ENCODE measurements at places on chromosomes 16 and 17.

GRCh38 chr16:12784076-12784475 lies 19.6 kb downstream of the CPPED1 start:
- DNase-seq, result no peak

DNA sequence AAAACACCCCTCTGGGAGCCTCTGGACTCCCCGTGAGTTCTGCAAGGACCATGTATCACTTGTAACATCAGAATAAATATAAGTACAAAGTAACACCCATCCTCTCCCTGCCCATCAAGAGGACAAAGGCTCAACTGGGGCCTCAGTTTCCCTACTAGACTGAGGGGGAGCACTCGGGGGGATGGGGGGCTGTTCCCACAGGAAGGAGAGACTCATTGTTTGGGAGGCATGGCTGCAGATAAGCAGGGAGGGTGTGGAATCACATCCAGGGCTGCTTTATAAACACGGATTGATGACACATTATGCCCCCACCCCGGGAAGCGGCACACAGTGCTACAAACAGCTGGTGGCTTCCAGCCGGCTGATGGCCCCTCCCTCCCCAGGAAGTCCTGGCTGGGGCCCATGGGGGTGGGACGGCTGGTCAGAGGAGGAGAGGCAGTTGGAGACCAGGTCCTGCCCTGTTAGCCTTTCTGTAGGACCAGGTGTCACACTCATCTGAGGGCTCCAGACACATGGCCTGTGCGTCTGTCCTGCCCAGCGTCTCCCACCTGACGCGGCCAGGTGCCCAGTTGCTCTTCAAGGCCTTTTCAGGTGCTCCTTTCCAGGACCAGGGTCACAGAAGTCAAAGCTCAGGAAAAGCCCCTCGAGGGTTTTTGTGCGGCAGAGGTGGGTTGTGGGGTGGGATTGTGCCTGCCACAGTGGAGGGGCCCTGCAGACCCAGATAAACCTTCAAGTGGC lies 1.3 kb upstream of the MPG start:
- no peak for DNase-seq

DNA sequence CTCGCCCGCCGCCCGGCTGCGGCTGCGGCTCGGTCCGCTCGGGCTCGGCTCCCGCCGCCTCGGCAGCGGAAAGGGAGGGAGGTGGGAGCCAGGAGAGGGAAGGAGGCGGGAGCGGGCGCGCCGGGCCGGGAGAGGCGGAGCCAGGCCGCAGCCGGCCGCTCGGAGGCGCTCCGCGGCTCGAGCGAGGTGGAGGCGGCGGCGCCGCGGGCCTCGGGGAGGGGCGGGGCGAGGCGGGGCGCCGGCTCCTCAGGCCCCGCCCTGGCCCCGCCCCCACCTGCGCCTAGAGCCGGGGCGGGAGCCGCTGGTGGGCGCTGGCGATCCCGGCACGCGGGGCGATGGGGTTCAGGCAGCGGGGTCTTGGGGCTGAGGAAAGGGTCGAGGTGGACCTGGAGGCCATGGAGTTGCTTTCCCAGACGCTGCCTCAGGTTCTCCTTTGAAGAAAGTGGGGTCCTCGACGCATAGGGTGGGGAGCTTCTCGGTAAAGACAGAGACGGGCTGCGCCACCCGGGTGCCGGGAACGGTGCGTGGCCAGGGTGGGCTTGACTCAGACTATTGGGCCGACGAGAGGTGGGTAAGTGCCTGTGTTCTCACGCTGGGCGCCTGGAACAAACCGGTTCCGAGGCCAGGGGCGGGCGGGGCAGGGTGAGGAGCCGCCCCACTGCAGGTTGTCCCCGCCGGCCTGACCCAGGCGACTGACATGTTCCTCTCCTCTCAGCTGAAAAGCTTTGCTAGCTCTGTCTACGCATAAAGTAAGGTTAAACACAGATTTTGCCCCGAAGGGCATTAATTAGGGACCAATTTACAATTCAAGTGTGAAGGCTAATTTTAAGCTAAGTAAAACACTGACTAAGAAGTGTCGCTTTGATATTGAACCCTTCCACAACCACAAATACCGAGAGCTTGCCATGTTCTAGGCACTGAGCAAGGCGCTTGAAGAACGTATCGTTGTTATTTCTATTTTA lies at the start of gene CMTM4:
Gene CMTM4 (minus strand): TSS at position 75 of the 962 bp plus-strand sequence. CDS start 218 bp downstream, outside the sequence.
- DNase-seq, result peak; percentile 7

- no peak for DNase-seq
Observed at GRCh38 chr16:73234496-73234895, 186.6 kb upstream of the ZFHX3 start.

DNA sequence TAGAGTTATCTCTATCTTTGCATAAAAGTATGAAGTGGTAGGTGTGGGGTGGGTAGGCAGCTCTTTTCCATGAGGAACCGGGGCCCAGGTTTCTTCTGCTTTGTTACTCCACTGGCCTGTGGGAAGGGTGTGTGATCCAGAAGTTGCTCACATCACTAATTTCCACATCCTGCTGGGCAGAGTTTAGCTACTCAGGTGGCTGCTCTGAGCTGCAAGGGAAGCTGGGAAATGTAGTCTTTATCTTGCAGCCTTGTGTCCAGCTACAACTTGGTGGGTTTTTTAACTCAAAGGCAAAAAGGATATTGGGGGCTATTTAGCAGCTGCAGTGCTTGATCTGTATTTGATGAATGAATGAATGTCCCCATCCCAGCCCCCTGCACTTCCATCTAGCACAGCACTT lies 335.3 kb downstream of the SNX29 start:
- DNase-seq, result no peak

DNA sequence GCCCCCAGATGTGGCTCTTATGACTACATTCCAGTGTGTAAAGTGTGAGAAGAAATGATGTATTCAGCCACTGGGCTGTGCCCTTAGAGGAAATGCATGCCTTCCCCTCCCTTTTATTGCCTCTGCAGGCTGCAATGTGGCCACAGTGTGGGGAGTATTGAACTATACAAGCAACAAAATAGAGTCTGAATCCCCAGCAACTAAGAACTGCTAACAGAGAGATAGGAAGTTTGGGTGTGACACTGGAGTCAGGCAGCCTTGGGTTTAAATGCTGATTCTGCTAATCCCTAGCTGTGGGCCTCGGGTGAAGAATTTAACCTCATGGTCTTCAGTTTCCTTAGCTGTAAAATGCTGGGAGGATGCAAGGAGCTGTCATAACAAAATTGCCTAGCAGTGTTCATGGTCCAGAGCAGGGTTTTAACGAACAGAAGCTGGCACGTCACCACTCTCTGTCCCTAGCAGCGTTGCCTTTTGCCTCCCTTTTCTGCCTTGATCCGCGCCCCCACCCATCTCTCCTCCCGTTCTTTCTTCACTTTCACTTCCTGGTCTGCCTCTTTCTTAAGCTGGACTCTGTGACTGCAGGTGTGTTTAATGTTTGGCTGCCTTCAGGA lies 50.3 kb downstream of the KPNA2 start:
- no peak for DNase-seq

GRCh38 chr17:10059684-10060211 lies 138.7 kb downstream of the GAS7 start:
- no peak for DNase-seq

- no peak for DNase-seq
Observed at GRCh38 chr16:57479976-57480753, 6.1 kb downstream of the DOK4 start.

- DNase-seq, result no peak
Observed at GRCh38 chr16:50390371-50390771, 21.6 kb upstream of the BRD7 start.

GRCh38 chr16:11084876-11085485 lies 140.6 kb downstream of the CLEC16A start:
- DNase-seq, result no peak

DNA sequence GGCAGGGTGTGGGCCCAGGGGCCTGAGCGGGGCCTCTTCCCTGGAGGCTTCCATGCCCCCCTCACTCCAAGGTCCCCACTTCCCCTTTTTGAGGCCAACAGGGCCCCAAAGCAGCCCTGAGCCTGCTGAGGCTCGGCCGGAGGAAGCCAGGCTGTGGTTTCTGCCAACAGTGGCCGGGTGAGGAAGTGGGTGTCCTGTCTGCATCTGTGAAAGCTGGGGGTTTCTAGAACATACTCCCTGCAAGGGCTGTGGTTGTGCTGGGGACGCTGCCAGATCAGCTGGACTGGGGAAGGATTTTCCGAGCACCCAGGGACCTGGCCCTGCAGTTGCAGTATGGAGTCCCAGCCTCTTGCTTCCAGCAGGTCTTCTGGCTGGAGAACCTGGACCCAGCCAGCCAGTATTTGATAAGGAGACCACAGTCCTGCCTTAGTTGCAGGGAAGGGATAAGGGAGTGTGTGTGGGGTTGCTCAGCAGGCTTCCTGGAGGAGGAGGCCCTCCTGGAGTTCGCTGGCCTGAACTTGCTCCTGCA lies 15.7 kb downstream of the ADCY7 start:
- DNase-seq, result no peak

DNA sequence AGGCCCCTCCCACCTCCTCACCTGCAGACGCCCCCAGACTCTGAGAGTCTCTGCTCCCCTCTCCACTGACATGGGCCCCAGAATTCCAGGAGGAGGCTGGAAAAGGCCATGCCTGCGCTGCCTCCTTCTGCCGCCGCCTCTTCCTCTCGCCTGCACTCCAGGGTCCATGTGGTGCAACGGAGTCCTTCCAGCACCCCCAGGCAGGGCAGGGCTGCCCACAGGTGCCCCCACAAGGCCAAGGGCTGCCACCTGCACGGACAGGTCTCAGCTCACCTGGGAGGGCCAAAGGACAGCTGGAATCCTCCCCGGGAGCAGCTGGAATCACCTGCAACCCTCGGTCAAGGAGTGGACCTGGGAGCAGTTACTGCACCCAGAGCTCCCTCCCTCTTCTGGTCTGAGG lies 194.9 kb downstream of the RBFOX3 start:
- DNase-seq, result no peak

DNA sequence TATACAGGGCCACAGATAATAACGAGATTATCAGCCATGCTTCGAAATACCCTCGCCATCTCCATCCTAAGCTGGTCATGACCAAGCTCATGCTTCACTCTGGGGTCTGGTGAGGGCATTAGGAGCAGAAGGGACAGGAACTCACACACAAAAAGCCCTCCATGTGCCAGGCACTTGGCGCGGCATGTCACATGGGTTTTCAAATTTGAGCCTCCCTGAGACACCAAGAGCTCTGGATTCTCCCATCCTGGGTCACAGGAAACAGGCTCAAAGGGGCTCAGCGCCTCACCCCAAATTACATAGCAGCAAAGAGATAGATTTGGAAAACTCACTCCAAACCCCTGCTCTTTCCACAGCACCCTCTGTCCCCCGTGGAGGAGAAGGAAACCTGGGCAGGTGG lies 239.5 kb downstream of the GSG1L start:
- DNase-seq, result no peak

- DNase-seq, result no peak
Observed at GRCh38 chr17:66805567-66805966, 29.4 kb upstream of the CACNG5 start.

DNA sequence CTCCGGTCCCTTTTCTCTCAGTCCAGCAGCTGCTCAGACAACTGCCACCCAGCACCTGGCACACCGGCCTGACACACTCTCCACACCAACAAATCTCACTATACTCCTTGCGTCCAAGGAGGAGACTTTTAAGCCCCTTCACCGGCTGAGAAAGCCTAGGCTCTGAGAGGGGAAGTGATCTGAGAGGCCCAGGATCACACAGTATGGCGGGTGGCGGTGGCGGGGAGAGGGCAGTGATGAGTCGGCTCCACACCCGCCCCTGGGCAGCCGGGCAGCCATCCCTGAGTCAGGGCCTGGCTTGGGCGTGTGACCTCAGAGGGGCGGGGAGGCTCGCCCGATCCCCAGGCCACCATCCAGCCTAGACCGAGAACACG lies 569 bp downstream of the FLII start:
- DNase-seq, result no peak

DNA sequence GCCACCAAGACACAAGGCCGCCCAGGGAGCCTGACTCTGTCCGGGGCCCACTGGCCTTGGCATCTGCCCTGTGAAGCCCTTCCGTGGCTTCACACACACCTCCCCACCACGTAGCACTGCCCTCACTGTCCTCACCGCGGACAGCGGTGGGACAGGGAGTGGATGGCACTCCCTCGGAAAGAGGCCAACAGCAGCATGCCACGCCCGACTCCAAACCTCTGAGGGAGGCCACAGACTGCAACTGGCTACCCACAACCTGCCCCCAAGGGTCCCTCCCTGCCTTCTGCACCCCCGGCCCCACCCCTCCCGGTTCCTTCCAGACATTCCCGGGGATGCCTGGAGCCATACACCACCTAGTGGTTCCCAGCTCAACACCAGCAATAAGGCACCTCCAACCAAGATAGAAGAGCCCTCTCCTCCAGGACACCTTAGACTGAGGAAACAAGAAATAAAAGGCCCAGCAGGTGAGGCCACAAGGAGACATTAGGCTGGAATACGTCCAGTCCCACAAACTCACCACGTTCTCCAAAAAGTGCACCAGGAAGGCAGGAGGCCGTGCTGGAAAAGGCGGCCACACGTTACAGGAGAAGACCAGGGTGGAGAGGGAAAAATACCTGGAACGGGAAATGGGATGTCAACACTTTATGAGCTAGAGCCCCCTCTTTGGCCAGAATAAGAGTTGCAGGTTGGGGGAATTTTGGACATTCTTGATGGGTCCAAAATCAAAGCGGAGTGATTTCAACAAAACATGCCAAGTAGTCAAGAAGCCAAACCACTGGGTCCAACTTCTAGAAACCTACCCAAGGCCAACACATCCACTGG lies 310.0 kb downstream of the SOX9 start:
- no peak for DNase-seq

DNA sequence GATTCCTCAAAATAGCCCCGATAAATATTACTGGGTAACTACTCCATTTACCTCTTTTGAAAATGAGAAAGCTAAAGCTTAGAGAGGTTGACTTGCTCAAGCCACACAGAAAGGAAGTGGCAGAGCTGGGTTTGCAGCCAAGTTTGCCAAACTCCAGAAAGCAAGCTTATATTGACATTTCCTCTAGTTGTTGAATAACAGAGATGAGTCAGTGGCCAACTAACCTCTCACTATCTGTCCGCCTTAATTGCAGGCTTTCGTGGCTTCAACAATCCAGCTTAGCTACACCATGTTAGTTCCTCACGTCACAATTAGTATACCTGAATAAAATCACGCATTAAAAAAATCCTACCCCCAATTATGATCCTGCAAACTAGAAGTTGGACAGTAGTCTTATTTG lies 151.7 kb downstream of the CNTNAP4 start:
- DNase-seq, result no peak

DNA sequence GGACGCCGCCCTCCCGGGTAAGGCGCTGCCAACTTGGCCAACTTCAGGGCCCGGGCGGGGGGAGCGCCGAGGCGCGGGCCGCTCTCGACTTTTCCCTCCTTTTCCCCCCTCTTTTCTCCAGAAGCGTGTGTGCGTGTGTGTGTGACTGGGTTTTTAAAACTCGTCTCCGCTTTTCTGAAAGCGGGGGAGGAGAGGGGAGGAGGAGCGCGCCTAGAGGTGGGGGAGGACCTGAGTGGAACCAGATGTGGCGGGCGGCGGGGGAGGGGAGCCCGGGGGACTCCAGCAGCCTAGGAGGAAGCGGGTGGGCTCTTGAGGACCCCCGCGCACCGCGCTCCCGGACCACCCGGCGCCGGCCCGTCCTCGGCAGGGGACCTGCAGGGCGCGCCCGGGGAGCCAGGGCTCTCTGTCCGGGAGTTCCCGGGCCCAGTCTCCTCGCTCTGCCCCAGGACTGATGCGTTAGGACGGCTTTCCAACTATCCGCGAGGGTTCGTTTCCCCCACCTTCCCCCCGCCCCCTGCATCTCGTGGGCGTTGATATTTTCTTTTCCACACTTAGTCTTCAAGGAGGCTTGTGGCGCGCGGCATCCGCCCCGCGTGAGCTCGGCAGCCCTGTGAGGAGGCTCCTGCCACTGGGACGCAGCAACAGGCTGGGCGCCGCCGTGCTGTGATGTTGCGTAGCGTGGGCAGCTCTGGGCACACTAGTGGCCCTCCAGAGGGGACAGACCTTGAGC lies 599 bp downstream of the MRC2 start:
- DNase-seq, result no peak

- no peak for DNase-seq
Observed at GRCh38 chr16:22653876-22654275, 143.2 kb downstream of the NPIPB5 start.

Data from DMS79 (cell line).